Amniotic epithelial cell (primary cell): ENCODE measurements at places on chromosomes 3 and 15.

- no peak for DNase-seq
These were observed 70.1 kb downstream of the HOMER2 start for GRCh38 chr15:82882273-82882928.

- DNase-seq = no peak
These were observed 26.9 kb downstream of the PHC3 start for GRCh38 chr3:170154569-170155143.

DNA sequence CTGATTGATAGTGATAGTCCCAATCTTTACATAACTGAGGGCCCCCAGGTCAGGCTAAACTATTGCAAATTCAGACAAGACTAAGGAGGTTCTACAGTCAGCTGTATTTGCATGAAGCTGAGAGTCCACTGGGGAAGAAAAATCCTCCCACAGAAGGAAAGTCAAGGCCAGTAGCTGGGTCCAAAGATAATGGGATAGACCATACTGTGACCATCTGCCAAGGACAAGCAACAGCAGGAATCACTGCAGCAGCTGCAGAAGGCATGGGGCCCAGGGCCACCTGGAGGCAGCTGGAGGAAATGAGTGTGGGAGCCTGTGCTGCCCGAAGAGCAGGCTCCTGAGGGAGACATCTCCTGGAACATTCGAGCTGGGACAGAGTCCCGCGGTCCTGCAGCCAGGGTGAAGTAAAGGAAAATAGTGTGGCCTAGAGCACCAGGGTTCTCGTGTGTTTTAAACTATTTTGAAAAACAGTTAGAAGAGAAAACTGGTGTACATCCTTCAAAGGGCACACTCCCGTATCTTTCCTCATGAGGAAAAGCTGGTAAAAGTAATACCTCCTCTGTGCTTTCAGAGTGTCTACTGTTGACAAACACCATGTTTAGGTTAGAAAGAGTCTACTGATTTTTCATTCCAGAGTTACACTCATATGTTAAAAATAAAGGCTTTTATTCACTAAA, 13.2 kb upstream of the TMEM212 start:
- DNase-seq = peak; percentile 81

DNA sequence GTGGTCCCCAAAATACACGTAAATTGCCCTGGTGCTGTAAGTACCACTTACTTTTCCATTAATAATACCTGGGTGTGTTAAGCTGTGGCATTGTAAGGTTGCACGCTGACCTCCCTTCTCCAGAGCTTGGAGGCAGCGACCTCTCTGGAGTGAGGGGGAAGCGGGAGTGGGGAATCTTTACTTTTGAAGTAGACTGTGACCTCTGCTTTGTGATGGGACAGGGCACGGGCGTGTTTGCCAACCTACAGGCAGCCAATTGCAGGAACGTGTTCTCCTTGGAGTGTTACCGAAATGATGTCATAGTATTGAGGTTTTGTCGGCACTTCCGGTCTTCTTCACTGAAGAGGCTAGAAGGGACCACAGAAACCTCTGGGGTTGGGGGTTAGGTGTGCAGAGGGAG, 227.3 kb upstream of the C2CD4B start:
- peak; percentile 18 for DNase-seq

- no peak for DNase-seq
These were observed 61.4 kb upstream of the ST8SIA2 start for GRCh38 chr15:92332125-92332899.

DNA sequence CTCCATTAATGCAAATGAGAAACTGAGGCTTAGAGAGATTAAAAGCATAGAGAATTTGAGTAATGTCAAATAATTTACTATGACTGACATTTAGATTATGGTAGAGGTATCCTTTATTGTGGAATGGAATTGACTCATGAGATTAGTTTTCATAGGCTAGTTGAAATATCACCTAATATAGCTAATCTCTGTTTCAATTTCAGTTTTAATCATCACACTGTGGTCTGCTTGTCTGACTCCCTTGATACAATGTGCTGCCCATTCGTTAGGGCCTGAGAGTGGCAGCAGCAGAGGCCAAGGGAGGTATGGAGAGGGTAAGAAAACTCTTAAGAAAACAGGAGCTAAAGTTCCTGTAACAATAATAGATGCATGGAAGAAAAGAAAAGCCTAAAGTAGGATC, 13.2 kb upstream of the ZBTB20 start:
- no peak for DNase-seq

DNA sequence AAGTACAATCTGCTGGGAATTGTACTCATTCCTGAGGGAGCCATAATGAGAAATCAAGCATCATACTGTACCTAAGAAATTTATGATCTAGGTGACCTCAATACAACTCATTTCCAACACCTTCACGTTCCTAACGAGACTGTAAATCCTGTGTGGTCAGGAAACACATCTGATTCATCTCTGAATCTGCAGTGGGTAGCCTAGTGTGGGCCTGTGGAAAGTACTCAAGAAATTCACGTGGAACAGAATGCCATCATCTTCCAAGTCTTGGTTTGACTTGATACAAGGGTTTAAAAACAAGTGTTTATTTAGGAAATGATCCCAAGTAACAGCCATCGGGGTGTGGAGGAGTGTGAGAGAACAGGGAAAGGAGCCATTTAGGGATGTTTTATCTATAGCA, 568.9 kb downstream of the EDEM1 start:
- DNase-seq = no peak

DNA sequence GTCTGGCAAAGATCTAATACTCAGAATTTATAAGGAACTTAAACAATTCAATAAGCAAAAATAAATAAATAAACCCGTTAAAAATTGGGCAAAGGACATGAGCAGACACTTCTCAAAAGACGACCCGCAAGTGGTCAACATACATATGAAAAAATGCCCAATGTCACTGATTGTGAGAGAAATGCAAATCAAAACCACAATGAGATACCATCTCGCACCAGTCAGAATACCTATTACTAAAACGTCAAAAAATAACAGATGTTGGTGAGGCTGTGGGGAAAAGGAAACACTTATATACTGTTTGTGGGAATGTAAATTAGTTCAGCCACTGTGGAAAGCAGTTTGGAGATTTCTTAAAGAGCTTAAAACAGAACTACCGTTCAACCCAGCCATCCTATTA, 188.0 kb upstream of the MRPL3 start:
- DNase-seq = no peak

DNA sequence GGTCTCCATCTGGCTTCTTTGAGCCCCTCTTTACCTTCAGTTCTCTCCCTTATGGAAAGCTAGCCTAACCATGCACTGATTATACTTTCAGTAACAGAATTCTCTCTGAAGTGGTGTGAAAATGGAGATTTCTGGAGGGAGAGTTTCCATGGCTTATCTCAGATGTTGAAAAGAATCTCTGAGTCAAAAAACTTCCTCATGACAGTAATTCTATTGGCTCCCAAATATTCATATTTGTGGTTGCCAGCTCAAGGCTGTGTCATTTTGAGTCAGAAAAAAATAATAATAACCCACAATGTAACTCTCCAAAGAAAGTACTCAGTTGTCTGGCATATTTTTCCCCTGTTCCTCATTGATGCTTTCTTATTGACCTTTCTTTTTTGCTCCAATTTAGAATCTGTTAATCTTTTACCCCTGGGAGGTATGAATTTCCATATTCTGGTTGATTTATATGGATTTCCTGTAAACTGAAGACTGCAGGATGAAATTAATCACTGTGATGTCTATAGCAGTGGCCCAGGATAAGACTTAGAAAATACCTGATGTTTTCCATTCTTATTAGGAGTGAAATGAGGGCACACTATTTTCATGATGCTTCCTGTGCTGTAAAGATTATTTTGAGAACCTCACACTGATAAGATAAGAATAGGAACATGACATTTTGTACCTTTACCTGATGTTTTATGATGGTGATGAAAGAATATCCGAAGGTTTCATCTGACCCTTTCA, 149.5 kb upstream of the EPHA3 start:
- DNase-seq = peak; percentile 84

DNA sequence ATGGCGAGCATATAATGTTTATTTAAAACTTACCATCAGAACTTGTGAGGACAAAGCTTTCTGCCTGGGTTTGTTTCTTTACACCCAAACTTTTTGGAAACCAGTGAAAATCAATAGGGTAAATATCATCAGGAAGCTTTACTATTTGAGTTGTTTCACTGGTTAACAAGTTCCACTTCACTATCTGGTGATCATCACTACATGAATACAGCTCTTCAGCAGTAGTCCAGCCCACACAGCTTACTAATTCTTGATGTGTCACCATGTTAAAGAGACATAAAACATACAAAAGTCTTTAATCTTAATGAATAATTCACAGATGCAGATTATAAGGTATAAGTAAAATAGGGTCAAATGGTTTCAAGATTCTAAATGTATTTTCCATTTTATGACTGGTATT, 17.6 kb downstream of the IFT80 start:
- DNase-seq = peak; percentile 79

DNA sequence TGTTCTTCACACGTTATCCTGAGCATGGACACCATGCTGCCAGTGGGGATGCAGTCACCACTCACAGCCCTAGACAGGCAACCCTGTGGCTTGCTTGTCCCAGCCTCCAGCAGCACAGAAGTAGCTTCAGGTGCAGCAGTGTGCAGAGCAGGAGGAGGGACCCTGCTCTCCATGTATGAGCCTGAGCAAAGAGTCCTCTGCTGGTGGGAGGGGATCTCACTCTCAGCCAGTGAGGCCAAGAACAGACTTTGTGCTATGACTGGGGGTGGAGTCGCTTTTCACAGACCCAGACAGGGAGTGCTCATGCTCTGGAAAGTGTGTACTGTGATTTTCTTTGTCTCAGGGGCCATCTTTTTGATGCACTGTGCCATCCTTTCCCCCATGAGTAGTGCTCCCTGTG, 66.1 kb upstream of the NDN start:
- no peak for DNase-seq
